Left colon (tissue), 2 donors: ENCODE measurements at places on chromosomes 7 and 10. TPM values are rescaled to one million over a fixed set of nuclear protein-coding genes. Genes with fewer than 3 reads are reported as not detected.

GRCh38 chr7:43351683-43352082, 231.2 kb upstream of the STK17A start:
- no peak for DNase-seq

DNA sequence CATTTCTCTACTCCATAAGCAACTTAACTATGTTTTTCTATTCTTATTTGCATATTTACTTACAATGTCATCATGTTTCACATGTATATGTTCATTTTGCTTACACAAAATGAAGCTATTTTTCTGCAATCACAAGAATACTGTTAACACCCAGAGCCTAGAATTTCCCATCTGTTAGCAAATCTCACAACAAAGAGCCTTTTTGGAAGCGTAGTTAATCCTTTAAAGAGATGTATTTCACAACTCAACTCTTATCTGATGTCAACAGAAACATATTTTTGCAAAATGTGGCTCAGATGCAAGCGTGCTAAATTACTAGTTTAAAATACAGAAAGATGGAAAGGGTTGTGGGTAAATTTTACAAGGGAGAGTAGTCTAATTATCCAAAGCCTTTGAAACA, 110.6 kb upstream of the COL1A2 start:
- no peak for DNase-seq

- no peak for DNase-seq
Observed at GRCh38 chr10:42801135-42801534, 18.5 kb downstream of the BMS1 start.

DNA sequence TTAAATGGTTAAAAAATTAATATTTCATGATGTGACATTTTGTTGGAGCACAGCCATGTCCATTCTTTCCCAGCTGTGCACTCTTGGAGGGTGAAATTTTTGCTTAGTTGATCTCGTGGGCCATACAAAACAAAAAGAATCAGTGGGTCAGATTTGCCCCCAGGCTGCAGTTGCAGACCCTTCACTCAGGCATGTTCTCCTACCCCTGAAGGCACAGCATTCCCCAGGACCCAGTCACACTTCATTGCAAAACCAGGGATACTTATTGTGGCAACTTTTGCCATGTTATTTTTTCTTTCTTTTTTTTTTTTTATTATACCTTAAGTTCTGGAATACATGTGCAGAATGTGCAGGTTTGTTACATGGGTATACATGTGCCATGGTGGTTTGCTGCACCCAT, 6.0 kb downstream of the TAS2R40 start:
- DNase-seq = no peak

- no peak for DNase-seq
Observed at GRCh38 chr10:89891006-89891535, 189.7 kb downstream of the KIF20B start.

DNA sequence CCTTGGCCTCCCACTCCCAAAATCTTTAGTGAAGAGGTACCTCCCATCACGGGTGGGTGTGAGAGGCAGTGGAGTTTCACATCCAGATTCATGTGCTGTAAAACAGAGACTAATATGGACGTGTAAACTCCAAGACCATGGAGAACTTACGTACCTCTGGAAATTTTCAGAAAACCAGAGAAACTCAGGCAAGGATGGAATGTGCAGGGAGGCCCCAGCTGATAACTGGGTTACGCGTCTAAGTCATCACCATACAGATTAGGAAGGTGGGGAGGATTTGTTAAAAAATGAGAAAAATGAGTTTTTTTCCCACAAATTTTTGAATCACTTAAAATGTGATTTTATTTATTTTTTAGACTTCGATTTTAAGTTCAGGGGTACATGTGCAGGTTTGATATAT, 16.3 kb upstream of the STN1 start:
- no peak for DNase-seq

The STN1 gene
- total RNA-seq = 24.4 TPM

GRCh38 chr10:113879691-113880090, 25.2 kb downstream of the NHLRC2 start:
- DNase-seq = no peak

DNA sequence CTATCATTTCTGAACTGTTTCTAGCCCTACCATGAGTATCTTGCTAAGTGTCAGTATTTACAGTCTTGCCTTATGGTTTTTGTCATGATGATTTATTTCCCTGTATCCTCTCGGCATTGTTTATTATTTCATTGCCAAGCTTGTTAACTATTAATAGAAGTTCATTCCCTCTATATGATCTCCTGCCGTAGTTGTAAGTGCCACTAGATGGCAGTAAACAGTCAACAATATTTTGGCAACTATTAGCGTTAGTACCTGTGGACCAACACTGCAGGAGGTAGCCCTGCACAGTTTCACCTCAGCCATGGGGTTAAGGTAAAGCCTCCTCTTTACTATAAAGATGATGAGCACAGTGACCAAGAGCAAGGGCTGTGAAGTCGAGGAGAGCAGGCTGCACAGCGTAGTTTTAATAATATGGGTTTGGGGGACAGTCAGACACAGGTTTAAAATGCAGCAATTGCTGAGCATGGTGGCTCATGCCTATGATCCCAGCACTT, 26.1 kb upstream of the CCNJ start:
- DNase-seq = no peak
